Stimulated activated CD4-positive, alpha-beta T cell treated with anti-CD3 and anti-CD28 coated beads, Interleukin-1b, Interleukin-23, amount 100 ng/mL, for 24 hours (primary cell): ENCODE measurements at places on chromosomes 3 and 15.

DNA sequence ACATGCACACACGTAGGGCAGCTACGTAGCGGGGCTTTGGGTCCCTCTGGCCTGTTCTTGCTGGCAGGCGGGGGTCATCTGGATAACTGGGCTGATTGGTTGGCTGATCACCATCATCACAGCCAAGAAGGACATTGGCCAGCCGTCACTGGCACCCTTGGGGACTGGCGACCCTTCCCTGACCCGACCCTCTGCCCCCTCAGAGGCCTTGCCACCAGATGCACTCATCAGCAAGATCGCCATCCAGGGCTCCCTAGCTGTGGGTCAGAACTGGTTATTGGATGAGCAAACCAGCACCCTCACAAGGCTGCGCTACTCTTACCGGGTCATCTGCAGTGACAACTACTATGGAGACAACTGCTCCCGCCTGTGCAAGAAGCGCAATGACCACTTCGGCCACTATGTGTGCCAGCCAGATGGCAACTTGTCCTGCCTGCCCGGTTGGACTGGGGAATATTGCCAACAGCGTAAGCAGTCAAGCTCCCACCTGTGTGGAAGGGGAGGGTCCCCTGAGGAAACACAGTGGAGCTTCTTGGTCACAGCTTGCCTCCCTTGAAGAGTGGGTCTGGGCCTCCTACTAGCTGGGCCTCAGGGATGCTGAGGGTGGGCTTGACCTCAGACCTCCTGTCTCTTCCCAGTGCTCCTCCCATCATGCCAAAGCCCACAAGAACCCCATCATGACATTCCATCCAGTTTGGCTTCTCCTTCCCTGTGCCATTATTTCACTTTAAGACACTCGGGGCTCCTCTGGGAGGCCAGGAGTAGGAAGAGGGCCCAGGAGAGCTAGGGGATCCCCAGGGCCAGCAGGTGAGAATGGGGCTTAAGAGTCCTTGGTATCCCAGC is 2.4 kb downstream of the DLL4 start:
- DNase-seq: no peak

GRCh38 chr3:114404590-114404989 is 110.8 kb downstream of the TIGIT start:
- DNase-seq: no peak

DNA sequence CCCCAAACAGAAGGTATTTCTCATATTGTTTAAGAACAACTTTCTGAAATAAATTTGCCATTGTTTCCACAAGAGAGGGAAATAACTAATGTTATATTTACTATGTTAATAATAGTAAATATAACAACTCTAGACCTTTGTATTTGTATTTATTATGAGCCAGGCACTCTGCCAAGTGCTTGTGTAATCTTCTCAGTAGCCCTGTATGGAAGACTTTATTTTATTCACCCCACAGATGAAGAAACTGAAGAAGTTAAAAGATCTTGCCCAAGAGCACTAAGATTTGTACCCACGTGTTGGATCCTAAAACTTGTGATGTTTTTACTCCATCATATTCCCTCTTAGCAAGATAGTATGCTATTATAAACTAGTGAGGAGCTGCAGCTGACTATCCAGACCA is 12.0 kb upstream of the GNB4 start:
- no peak for DNase-seq

GRCh38 chr15:69834267-69834666 is 263.4 kb downstream of the TLE3 start:
- DNase-seq: no peak

DNA sequence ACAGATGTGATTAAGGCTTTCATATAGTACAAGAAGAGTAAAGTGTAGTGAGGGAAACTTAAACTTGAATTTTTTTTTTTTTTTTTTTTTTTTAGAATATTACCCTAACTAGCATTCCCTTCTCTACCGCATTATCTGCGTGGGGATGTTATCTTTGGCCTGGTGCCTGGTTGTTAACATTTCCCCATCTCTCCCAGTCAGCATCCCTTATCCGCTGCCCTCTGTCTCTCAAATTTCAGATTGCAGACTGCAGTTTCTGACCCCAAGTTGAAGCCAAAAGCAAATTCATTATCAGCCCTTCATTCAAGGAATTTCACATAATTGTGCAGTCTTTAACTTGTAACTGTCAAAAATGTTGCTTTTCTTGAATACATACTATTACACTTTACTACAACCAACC is 353.0 kb downstream of the PLOD2 start:
- DNase-seq: no peak
